ENCODE measurements at places on chromosomes 6 and 20.

DNA sequence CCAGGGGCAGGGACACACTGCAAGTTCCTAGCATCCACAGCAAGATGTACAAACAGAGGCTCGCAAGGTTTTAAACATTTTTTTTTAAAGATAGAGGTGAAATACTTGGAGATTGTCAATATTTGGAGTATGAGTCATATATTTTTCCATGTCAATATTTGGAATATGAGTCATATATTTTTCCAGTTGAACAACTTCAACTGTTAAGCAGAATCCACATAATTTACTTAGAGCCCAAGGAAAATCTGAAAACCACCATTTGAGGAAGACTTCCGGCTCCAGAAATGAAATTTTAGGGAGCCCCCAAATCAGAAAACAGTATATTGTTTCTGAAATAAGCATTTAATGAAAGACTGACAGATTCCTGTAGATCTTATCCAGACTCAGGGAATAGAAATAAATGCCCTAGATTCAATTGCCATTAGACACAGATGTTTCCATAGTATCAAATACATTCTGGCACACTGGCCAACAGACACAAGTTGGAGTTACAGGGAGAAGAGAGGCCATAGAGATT is 51.6 kb upstream of the FAM184A start:
- no peak for DNase-seq

- peak; percentile 68 for DNase-seq
Measured at GRCh38 chr6:138107078-138107751, at the start of gene PERP. Gene PERP, minus strand, starts transcription at chr6:138107419. Its CDS starts 79 bp downstream, at chr6:138107340.

DNA sequence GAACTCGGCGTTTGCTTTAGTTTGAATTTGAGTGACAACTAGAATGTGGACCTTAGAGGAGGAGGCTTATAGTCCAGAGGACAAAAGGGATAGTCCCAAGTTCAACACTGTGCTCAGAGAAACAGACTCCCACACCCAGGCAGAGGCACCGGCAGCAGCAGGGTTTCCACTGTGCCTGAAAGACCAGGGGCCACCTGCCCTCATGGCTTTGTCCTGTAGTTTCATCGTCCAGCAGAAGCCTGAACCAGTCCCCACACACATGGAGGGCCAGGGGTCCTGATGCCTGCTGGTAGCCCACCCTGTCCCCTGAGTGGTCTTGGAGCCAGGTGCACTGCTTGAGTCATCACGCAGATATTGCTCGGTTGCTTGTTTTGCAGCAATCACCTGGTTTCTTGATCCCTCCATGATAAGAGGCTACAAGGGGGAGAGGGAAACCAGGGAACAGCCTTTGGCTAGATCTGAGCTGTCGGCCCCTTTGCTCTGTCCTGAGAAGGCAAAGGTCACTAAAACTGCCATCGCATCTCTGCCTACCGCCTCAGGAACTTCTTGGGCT is 7.2 kb upstream of the ACSS1 start:
- DNase-seq = no peak

DNA sequence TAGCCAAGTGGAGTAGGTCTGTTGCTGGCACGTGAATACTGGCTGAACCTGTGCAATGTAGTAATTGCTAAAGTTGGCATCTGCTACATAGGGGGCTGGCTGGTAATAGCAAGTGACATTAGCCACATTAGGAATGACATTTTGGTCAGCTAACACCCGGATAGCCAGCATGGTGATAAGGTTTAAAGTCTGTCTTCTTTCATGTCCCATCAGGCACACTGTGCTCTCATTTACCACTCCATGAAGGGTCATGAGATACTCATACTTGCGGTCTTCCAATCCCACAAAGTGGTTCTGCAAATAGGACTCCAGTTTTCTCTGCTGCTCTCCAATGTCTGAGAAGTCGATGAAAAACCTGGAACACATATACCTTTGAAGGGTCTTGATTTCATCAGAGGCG is 2.8 kb downstream of the TENT5A start:
- DNase-seq = no peak

DNA sequence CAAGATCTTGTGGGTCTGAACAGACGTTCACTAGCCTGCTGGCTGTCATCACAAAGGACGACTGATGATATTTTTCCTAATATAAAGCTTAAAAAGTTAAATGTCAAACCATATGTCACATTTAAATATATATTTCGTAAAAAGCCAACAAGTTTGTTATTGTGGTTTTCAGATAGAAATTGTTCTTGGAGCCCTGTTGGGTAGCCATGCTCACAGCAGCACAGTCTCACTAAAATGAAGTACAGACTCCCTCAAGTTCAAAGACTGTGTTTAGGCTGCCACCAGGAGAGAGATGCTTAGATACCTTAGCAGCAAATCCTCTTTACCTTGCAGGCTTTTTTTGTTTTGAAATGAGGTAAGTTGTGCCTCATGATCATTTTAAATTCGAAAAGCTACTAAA is 17.8 kb downstream of the EEF1E1 start:
- DNase-seq = no peak

- DNase-seq = no peak
Measured at GRCh38 chr6:130896249-130896648, 69.0 kb downstream of the SMLR1 start.

DNA sequence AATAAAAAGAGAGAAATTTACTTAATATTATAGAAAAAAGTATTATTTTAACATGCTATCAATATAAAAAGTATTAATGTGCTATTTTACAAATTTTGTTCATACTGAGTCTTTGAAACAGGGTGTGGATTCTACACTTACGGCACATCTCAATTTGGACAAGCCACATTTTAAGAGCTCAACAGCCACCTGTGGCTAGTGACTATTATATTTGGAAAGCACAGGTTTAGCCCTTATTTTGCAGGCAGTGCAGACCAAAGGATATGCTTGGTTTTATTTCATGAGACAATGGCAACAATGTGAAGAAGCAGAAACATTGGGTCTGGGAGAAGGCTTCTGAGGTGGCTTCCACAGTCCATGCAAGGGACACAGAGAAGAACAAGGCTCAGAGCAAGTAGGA is 74.6 kb downstream of the BACH2 start:
- no peak for DNase-seq
